Stimulated activated CD4-positive, alpha-beta T cell treated with anti-CD3 and anti-CD28 coated beads, TNF-alpha, amount 100 ng/mL, for 4 hours (primary cell): ENCODE measurements at places on chromosomes 7 and 10.

DNA sequence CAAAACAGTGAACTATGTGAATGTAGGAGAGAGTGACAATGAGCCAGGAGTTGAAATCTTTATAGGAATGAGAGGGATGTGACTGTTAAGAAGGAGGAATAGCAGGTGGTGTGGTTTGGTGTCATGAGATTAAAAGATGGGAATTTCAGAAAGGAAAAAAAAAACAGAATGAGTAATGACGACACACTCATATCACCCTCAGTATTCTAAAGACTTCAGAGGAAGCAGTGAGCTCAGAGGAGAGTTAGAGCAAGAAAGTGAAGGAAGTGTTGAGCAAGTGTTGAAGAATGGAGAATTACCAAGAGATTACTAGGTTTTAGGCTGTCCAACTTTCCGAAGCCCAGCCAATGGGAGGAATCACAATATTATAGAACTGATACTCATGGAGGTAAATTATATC lies 220.5 kb upstream of the HGF start:
- no peak for DNase-seq

DNA sequence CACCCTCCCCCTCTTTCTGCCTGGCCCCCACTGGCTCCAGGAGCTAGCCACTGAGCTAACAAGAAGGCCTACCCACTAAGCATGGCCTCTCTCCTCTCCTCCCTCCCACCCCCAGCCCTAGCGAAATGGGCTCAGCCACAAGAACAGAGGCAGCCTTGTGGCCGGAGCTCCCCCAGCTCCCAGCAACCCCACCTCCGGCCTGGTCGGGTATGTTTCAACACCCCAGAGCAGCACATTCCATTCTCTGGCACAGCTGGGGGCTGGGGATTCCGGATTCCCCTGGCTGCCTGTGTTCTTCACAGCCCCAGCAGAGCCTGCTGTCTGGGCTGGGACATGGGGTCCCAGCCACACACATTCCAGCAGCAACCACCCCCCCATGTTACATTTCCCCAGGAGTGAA lies 9.0 kb downstream of the SFRP5 start:
- no peak for DNase-seq

DNA sequence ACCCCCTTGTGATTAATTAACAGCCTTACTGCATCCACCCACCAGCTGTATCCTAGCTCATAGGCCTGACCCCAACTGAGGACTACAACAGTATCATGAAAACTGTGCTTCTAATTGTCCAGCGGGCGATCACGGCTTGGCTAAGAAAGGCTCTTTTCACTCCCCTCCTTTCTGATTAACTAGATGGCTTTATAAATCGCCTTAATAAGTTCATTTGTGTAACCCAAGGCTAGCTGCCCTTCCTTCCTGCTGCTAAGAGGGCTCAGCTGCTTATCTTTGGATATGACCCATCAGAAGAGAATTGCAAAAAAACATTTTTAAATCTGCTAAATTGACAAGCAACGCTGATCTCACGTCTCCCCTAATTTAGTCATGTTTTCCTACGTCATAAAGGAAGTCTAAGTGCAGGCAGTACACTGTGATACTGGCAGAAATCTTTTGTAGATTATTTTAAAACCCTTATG lies 163.0 kb upstream of the LAMB4 start:
- no peak for DNase-seq

DNA sequence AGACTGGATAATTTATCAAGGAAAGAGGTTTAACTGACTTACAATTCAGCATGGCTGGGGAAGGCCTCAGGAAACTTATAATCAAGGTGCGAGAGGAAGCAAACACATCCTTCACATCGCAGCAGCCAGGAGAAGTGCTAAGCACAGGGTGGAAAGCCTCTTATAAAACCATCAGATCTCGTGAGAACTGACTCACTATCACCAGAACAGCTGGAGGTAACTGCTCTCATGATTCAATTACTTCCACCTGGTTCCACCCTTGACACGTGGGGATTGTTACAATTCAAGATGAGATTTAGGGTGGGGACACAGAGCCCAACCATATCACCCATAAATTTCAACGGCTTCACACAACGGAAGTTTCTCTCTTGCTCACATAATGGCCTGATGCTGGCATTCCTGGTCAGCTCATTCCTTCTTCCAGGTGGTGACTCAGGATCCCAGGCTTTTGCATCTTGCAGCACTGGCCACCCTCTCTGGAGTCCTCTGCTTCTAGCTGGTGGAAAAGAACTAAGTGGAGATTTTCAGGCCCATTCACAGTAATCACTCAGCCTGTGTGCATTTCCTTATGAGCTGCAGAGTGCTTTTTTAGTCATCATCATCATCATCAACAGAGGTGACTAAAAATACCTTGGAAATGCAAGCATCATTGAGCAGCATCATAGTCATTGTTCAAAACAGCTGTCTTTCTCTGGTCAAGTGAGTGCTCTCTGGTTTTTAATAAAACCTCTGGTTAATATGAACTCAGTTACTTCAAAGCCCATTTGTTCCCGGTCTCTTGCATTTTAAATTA lies 308.1 kb downstream of the SFMBT2 start:
- no peak for DNase-seq

DNA sequence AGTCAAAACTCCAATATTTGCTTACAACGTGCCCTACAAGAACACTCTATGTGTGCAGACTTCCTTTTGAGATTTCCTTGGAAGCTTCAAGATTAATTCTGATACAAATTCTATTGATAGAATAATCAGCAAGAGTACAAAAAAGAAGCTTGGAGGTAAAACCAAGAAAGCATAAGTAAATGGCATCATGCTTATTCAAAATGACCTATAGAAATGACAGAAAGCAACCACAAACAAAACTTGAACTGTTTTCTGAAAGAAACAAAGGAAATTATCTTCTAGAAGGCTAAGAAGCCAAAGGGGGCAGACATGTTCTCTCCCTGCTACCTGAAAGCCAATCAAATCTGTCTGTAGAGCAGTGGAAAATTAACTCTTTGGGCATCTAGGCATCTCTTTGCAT lies 73.0 kb downstream of the CTNNA3 start:
- DNase-seq: no peak

DNA sequence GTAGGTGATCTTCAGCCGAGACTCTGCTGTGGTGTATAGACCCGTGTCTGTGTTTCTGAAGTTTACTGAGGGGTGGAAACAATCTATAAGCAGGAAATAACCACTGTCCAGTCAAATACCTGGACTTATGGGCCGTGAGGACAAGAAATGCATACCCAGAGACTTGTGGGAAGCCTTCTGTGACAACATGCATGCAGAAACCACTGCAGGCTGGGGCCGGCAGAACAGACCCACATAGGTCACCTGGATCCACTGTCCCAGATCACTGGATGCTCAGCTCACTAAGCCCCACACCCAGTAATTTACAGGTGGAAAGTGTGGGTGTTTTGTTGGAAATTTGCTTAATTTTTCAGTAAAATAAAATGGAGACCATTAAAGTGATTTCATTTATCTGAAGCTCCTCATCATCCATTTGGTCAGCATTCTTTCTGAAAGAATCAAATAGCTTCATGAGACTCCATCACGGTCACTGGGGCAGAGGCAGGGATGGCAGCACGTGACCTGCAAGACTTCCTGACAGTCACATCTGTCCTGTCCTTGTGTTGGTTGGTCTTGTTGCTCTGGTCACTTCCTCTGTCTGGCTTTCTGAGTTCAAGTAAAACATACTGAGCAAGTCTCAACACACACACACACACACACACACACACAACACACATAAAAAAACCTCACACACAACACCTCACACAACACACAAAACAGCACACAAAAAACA lies 108.3 kb downstream of the TNS3 start:
- no peak for DNase-seq

- DNase-seq: no peak
These were observed 15.3 kb downstream of the IGF2BP3 start for GRCh38 chr7:23454881-23455526.

DNA sequence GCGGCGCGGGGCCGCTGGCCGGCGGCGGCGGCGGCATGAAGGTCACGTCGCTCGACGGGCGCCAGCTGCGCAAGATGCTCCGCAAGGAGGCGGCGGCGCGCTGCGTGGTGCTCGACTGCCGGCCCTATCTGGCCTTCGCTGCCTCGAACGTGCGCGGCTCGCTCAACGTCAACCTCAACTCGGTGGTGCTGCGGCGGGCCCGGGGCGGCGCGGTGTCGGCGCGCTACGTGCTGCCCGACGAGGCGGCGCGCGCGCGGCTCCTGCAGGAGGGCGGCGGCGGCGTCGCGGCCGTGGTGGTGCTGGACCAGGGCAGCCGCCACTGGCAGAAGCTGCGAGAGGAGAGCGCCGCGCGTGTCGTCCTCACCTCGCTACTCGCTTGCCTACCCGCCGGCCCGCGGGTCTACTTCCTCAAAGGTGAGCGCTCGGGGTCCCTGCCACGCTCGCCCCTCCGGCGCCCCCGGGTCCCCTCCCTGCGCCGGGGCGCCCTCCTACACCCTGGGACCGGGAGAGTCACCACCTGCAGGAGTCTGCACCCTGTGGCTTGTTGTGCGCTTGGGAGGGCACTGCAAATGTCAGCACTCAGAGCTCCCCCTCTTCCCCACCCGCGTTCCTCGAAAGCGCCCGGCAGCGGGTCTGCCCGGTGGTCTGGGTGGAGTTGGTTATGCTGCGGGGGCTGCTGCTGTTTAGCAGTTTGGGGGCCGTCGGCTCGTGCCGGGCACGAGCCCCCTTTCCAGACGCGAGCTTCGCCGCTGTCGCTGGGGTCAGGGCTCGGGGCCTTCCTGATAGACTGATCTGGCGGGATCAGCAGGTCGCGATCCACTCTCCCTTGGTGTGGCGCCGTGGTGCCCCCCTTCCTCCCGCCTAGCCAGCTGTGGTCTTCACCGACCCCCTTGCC lies 627 bp downstream of the DUSP5 start:
- peak; percentile 33 for DNase-seq

DNA sequence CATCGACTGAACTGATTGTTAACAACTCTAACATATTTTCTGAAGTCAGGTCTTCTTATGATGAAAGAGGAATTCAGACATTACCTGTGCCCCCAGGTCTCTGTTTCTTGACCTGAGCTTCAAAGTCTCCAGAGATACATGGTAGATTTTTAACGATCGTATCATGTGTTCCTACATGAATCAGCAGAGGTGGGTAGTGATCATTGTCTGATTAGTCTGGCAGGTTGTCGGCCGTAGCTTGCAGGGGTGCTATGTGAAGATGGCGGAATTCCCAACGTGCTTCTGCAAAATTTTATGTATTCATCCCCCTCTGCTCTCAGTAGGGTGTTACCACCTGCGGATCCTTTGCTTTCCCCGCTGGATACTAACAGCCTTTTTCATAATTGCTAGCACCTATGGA lies 581.9 kb downstream of the GATA3 start:
- no peak for DNase-seq

DNA sequence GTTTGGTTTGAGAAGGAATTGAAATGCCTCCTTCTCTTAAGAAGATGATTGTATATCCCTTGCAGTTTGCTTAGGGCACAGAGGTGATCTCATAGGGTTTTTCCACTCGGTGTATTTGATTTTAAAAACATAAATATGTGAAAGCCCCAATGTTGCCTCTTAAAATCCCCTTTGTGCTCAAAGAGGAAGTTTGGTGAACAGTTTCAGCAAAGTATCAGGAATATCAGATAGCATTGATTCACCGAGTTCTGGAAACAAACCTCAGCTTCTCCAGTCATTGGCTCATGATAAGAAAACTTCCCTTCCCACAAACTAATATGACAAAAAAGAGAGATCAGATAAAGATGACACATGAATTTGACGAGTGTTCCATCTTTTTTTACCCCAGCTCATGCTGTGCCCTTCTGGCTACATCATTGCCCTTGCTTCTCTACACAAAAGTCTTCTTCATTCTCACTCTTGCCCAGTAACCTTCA lies 20.1 kb upstream of the SMNDC1 start:
- DNase-seq: no peak

DNA sequence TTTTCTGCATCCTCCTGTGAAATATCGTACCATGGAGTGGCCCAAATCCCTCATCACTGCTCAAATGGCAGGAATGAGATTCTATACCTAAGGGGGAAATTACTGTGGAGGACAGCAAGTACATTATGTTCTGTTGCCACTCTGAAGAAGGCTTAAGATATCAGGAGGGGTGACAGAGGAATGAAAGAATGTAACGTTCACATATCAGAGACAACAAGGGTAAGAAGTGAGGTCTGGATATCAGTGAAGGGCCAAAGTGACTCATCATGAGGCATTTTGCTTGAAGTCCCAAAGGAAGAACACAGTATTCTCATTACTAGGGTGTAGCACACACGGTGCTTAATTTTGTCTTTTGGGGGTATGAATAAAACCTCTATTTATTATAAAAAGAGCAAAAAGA lies 71.5 kb upstream of the SLC13A1 start:
- DNase-seq: no peak

DNA sequence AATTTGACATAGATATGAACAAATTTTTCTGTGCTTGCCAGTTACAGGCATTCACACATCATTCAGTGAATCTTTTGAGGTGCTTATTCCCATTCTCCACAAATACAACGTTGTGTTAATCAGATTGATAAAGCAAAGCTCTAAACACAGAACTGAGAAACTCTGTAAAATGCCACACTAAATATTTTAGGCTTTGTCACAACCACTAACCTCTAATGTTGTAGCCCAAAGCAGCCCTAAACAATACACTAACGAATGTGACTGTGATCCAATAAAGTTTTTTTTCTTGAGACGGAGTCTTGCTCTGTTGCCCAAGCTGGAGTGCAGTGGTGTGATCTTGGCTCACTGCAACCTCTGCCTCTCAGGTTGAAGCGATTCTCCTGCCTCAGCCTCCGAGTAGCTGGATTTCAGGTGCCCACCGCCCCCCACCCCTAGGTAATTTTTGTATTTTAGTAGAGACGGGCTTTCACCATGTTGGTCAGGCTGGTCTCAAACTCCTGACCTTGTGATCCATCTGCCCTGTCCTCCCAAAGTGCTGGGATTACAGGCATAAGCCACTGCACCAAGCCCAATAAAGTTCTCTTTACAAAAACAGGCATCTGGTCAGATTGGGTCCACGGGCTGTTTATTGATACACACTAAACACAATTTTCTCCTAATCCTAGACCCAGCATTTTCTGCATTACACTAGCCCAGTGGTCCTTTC lies 6.9 kb downstream of the CYCS start:
- DNase-seq: no peak

DNA sequence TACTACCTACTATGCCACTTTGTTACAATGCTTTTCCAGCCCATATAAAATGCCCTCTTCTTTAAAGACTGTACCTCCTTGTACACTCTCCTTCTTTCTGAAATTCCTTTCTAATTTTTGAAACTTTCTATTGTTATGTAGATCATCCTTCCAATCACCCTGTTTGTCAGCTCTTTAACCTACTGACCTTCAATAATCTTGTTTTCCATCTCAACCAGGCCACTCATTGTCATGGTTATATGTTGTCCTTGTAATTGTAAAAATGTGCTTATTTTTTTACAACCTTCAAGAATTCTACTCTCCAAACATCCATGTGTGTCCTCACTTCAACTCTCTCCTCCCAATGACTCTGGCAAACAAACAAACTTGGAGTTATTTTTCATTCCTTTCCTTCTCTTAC lies 1172.6 kb upstream of the CELF2 start:
- no peak for DNase-seq

- no peak for DNase-seq
These were observed 457.8 kb upstream of the VSTM2A start for GRCh38 chr7:54084340-54084739.

DNA sequence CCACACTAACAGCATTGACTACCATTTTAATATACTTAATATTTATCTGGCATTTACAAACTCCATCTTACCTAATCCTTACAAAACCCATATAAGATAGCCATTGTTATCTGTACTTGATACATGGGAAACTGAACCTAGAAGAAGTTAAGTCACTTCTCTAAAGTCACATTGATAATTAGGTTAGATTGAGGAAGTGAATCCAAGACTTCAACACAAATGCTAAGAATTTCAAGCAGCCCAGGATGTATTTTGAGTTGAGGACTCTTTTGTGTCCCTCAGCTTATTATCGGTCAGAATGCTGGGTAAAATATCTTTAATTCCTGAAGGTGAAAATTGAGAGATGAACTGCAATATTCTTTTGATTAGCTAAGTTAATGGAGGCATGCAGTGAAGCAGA lies 465.5 kb downstream of the PHTF2 start:
- DNase-seq: no peak
